Kidney glomerular epithelial cell (primary cell): ENCODE measurements at places on chromosomes 1 and 21.

GRCh38 chr1:4759671-4760070 is 105.3 kb downstream of the AJAP1 start:
- DNase-seq = no peak

GRCh38 chr1:223017291-223017690 is 125.8 kb downstream of the TLR5 start:
- no peak for DNase-seq

GRCh38 chr1:94928293-94928939 is 1.5 kb upstream of the CNN3 start:
- no peak for DNase-seq

GRCh38 chr1:45215485-45216199 is 9.2 kb upstream of the ZSWIM5 start:
- DNase-seq = no peak

DNA sequence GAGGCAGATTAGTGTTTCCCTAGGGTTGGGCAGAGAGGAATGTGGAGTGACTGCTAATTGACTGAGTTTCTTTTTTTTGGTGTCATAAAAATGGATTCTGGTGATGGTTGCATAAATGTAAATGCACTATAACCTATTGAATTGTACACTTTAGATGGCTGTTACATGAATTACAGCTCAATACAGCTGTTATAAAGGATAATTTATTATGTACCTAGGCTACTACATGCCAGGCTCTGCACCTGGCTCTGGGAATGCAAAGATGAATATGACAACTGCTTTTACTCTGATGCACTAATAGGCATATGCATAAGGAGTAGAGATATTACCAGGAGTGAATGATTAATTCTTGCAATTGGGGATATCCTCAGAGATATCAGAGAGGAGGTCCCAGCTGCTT is 345.3 kb downstream of the PTBP2 start:
- no peak for DNase-seq

DNA sequence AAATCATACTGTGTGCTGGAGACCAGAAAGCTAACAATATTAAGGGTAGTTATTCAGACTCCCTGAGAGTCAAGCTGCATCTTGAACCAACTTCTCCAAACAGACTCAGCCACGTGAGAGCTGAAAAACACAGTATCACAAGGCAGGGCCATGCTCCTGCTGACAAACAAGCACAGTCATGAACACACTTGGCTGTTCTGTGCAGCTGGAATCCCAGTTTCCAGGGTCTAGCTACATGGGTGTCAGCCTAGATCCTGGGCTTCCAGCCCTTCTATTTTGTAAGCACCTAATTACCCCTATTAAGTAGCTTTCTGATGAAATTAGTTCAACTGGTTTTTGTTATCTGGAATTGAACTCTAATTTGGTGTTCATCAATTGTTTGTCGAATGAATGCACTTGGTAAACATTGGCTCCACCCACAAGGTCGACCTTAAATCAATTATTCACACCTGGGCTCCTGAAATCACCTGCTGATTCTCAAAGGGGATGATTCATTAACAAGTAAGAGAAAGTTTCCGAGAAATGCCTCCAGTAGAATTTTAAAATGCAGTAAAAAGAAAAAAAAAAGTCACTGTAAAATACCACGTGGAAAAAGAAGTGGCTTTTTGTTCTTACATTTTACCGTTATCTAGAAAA is 179.3 kb downstream of the ZC3H11B start:
- no peak for DNase-seq

DNA sequence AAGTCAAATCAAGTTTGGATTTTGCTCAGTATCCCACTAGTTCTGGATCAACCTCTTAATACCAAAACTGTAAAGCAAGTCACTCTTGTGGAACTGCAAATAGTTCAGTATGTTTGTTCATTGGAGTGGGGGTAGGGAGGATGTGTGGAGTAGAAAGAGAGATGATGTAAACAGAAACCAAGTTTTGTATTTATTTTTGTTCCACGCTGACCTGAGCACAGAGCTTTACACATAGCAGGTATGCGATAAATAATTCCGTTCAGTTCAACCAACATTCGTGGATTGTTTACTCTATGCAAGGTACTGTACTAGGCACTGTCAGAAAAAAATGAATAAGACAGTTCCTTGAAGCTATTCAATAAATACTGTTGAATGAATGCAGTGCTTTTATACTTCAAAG is 4.5 kb upstream of the ZNF644 start:
- no peak for DNase-seq

DNA sequence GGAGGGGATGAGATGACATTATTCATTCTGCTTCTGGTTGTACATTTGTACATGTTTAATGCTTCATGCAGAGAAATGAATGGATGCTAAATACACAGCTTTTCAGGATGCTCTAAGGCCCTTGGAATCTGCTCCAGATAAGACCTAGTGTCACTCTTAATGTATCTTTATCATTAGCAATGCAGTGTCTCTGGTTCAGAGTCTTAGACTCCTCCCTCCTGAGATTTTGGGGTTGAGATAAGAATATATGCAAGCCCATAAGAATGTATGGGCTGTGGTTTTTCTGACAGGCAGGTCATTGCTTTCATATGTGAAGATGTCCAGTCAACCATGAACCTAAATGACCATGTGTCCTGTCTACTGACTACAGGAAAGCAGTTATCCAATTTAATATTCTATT is 415.5 kb downstream of the RPS6KC1 start:
- no peak for DNase-seq

DNA sequence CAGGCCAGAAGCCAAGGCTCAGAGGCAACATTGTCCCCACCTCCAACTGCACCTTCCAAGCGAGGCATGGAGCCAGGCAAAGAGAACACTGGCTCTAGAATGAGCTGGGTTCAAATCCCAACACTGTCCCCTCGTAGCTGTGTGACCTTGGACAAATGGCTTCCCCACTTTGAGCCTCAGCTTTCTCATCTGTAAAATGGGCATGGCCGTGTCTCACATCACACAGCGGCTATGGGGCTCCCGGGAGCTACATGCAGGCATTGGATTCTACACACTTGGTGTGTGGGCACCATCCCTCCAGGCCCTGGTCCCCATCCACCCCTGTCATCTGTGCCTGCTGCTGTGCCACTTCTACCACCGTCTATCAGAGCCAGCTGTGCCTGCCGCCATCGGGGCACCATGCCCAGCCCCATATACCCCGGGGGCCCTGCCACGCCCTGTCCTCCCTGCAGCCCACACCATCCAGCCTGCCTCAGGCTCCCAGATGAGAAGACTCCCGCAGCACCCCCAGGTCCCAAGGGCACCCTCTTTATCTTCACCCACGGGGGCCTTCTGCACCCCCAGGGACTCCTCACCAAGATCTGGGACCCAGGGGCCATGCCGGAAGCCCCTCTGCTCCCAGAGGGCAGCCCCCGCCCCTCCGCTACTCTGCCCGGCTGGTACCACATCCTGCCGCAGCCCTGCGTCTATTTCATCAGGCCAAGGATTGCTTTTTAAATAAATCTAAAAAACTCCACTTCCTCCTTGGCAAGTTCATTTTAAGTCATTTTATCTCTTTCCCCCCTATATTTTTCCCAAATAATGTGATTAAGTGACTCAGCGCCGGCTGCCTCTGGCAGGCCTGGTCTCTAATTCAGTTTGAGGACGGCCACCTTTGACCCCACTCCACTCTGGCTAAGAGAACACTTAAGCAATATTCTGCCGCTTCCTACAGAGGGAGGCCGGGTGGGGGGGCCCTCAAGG is 107.8 kb upstream of the TARDBP start:
- no peak for DNase-seq

- DNase-seq = peak; percentile 91
Observed at GRCh38 chr1:12447849-12448312, 170.1 kb downstream of the DHRS3 start.

DNA sequence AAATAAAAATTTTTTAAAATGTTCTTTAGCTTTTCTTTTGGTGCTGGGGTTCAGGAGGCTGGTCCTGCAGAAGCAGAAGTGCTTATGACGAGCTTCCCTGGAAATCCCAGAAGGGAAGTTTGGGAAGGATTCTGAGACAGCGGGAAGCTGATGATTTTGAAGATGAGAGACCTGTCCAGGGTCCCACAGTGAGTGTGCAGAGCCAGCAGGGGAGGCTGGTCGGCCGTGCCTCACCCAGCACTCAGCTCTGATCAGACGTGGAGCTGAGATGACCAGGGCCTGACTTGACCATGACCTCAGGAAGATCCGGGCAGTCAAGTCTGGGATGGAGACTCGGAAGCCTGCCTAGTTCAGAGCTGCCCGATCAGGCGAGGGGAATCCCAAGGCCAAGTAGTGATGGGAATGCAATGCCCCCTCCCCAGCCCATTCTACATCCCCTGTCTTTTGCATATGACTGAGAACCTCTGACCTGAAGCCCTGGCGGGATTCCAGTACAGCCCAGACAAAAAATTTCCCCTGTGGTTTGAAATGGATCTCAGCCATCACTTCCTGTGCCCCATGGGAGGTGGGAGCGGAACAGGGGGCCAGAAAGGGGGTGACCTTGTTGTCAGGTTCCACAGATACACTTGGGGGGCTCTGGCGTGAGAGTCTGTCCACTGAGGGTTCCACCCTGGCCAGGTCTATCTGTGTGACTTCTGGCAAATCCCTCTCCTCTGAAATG is 96.8 kb upstream of the RUNX3 start:
- no peak for DNase-seq

- no peak for DNase-seq
Observed at GRCh38 chr1:208254862-208255261, 10.7 kb upstream of the PLXNA2 start.

- no peak for DNase-seq
Observed at GRCh38 chr21:30382201-30382600, 10.1 kb upstream of the KRTAP13-2 start.

- DNase-seq = no peak
Observed at GRCh38 chr1:114104949-114105348, 48.7 kb downstream of the SYT6 start.

- no peak for DNase-seq
Observed at GRCh38 chr21:38988509-38989378, 183.0 kb downstream of the ETS2 start.

DNA sequence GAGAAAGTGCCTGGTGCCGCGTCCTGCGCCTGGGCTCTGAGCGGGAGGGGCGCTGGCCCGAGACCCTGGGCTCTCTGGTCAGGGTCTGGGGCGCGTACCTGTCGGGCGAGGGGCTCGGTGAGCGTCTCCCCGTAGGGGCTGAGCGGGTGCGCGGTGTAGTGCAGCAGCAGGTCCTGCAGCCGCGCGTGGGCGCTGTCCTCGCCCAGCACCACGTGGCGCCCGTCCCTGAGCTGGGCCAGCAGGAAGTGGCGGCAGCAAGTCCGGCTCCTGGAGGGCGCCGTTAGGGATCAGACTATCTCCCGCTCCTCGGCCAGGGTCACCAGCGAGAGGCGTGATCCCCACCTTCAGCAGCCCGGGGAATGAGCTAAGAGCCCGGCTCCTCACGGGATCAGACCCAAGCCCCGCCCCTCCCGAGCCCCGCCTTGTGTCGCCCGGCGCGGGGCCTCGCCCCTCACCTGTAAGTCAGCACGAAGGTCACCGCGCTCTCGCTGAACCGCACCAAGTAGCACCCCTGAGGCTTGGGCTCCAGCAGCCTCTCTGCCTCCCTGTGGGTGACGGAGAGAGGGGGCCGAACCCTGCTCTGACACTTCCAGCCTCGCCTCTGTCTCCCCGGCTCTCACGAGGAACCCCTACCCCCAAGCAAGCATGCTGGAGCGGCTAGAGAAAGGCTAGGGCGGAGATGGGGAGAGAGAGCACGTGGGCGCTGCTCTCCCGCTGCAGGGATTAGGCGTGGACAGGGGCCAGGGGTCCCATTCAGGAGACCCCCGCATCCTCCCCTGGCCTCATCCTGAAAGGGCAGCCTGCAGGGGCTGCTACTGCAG is 2.7 kb downstream of the SH2D2A start:
- no peak for DNase-seq

- no peak for DNase-seq
Observed at GRCh38 chr1:219659684-219660083, 46.8 kb upstream of the ZC3H11B start.

GRCh38 chr1:181032535-181032934 is 1.2 kb upstream of the MR1 start:
- DNase-seq = no peak

DNA sequence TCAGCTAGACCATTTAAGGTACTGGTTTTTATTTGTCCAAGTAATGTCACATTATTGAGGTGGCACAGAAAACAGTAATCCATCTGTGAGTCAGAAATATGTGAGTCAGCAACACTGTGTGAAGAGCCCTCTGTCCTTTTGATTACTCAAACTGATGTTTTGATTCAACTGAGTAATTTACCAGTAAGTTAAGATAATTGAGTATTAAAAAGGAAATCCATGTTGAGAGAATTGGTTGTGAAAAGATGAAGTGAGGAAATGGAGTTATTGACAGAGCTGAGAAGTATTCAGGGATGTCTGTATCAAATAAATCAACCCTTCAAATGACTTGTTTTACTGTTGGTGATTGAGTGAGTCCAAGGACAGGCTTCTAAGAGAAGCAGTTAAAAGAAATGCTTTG is 302.7 kb upstream of the SGIP1 start:
- DNase-seq = peak; percentile 62

- DNase-seq = no peak
Observed at GRCh38 chr1:109932679-109933078, 22.0 kb downstream of the CSF1 start.

- DNase-seq = no peak
Observed at GRCh38 chr1:11431941-11432507, 46.9 kb upstream of the DISP3 start.

- DNase-seq = no peak
Observed at GRCh38 chr1:27650539-27651175, 15.7 kb upstream of the FGR start.

DNA sequence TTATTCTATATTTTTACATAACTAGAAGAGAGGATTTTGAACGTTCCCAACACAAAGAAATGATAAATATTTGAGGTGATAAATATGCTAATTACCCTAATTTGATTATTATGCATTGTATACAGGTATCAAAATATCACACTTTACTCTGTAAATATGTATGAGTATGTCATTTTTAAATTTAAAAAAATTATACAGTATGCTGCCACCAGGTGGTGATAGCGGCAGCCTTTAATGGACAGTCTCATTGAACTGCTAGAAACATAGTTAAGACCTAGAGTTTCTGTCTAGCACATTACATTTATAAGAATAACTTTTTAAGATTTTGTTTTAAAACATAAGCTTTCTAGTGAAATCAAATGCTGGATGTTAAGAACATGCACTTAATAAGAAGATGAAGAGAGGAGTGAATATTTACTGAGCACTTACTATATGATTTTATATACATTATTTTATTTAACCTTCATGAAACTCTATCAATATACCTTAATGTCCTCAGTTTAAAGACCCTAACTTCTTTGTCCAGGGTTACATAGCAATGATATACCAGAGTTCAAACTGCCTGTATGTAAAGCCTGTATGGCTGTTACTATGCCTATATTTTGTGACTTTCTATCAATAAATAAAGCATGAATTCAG is 207.1 kb downstream of the NUF2 start:
- peak; percentile 20 for DNase-seq

GRCh38 chr1:77143529-77144121 is 75.6 kb downstream of the PIGK start:
- DNase-seq = peak; percentile 6

GRCh38 chr1:244210884-244211558 is 159.9 kb downstream of the ZBTB18 start:
- DNase-seq = no peak

GRCh38 chr1:102498929-102499328 is 502.2 kb upstream of the OLFM3 start:
- DNase-seq = no peak

GRCh38 chr1:59601041-59601441 is 213.7 kb upstream of the HOOK1 start:
- peak; percentile 82 for DNase-seq

- no peak for DNase-seq
Observed at GRCh38 chr1:221022331-221022730, 143.1 kb downstream of the HLX start.
